ENCODE measurements at places on chromosomes 6 and 20.

- DNase-seq, result no peak
These were observed 61.6 kb downstream of the PLCB4 start for GRCh38 chr20:9130521-9130920.

DNA sequence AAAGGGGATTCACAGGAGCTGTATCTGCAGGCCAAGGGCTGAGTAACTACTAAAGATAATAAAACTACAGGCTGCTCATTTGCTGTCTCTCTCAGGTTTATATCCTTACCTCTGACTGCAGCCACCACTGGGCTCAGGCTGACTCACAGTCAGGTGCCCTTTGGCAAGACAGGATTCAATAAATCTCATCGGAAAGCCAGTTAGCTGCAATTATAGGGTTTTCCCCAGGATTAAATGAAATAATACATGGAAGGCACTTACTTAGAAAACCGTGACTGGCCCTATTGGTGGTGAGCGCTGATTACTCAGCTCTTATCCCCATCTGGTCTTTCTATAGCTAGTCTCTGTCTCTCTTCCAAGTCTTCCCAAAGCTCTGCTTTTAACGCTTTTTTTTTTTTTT, 26.4 kb downstream of the RMND1 start:
- no peak for DNase-seq

DNA sequence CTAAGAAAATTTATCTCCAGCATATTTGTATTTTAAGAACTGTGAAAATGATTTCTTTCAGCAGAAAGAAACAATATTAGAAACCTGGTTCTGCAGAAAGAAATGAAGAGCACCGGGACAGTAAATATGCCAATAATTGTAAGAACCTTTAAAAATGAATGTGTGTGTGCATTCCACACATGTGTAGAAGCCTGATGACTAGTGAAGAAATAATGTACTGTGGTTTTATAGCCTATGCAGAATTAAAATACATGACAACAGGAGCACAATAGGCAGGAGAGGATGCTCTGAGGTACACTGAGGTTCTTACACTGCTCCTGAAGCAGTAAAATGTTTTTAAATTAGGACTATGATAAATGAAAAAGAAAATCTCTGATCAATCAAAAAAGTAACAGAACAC, 48.9 kb downstream of the SNX14 start:
- DNase-seq, result no peak

DNA sequence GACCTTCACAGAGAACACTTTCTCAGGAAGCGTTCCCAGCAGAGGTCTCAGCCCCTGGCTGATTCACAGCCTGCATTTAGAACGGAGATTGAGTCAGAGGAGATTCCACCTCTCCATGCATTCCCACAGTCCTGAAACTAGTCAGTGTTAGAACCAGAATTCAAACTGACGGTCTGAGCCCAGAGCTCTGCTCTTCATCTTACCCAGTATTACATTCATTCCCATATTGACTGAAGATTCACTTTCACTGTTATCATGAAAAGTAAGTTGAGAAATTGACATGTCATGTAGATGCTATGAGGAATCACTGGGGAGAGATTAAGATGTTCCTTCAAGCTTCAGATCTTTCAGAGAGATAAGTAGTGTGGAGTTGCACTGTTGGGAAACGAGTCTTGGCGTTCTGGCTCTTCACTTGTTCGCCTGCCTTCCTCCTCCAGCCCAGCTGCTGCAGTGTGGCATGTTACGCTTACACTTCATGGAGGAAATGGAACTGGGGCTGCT, 28.3 kb downstream of the MAS1 start:
- DNase-seq, result no peak

DNA sequence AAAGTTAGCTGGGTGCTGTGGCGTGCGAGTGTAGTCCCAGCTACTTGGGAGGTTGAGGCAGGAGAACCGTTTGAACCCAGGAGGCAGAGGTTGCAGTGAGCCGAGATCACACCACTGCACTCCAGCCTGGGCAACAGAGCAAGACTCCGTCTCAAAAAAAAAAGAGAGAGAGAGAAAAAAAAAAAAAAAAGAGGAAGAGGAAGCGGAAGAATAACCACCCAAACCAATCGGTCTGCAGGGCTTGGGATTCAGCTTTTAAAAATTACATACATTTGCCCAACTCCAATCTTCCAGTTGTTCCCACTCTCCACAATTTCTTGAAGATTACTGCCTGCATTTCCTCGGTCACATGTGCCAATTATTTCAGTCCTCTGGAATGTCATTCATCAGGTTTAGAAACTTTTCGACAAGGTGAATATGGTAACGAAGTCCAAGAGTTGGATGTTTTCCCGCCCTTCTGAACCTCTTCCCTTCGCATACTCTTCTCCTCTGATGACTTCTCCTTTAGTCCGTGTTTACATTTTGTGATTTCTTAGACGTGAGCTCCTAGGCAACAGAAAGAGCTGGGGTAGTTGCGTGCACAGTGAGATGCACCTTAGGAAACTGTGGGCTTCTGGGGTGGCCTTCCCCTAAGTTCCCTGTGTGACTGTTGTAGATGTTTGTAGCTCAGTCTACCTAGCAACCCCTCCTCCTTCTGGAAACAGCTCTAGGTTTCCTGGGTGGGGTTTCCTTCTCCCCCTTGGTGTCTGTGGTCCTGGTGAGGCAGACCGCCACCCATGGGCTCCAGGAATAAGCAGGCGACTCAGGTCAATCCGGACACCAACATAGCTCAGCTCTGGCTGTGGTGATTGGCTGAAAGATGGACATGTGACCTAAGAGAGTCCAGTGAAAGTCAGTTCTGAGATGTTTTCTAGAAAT, 63.0 kb upstream of the NCOA3 start:
- peak; percentile 25 for DNase-seq

- no peak for DNase-seq
These were observed 5.0 kb upstream of the TRAF3IP2 start for GRCh38 chr6:111610548-111611172.

DNA sequence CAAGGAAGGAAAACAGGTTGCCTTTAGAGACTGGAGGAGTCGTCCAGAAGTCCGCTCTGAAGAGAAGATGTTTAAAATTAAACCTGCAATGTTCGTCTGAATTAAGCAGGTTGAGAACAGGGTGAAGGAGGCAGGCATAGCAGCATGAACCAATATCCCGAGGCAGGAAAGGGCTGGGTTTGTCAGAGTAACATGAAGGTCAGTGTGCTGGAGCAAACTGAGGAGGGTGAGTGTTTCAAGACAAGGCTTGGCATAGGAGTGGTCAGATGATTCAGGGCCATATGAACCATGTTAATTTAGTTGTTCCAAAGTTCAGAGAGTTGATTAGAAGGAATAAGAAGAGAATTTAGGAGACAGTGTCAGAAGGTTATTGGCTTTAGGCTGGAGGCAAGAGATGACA, 93.3 kb downstream of the UTRN start:
- no peak for DNase-seq

- peak; percentile 73 for DNase-seq
These were observed 646 bp upstream of the CPNE5 start for GRCh38 chr6:36839749-36840431.

- no peak for DNase-seq
These were observed 33.2 kb downstream of the SYNDIG1 start for GRCh38 chr20:24502661-24503060.

DNA sequence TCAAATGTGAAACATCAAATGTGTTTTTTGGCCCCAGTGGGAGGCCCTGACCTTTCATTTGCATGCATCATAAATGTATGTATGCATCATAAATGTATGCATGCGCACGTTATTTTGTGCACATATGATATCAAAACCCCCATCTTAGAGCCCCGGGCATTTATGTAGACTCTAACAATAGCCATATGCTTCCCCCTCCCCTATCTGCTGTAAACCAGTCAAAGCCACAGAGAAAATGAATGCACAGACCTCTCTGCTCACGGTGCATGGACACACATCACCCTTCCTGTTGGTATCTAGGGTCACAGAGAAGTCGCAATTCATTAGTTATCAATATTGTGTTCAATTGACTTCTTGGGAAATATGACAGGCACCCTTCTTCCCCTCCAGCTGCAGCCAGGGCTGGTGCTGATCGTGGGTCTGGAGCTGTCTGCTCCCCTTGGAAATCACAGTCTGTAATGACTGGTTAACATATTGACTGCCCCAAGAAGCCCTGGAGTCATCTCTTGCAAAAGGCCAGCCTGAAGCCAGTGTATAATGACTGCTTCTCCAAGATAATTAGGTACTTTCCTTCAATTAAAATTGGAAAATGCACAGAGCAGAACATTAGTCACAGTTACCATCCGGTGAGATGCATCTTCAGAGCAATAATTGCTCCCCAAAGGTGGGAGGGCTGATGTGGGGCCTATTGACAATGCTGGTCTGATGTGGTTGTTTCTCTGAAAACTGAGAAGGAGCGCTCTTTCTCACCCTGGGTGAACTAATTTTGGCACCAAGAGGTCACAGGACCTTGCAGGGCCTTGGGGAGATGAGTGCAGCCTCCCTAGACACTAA, 532.2 kb downstream of the CDH26 start:
- no peak for DNase-seq

GRCh38 chr6:11802886-11803590, 24.4 kb upstream of the ADTRP start:
- DNase-seq, result no peak

DNA sequence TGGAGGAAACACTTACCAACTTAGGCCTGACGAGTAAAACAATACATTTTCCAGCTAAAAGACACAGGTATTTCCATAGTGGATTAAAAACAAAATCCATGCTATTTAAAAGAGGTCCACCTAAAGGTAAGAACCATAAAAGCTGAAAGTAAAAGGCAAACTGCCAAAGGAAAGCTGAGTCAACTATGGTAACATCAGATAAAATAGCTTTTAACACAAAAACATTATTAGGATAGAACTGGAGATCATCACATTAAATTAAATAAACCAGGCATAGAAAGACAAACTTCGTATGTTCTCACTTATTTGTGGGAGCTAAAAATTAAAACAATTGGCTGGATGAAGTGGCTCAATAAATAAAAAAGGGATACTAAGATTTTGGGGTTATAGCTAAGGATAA, 166.8 kb upstream of the SLC22A16 start:
- DNase-seq, result no peak

GRCh38 chr6:36904114-36904513, 18.4 kb downstream of the C6orf89 start:
- DNase-seq, result no peak

- DNase-seq, result no peak
These were observed 88.0 kb downstream of the INSM1 start for GRCh38 chr20:20455926-20456325.

- no peak for DNase-seq
These were observed 11.7 kb upstream of the HCK start for GRCh38 chr20:32040142-32040953.

GRCh38 chr6:132929141-132929540, 114.8 kb downstream of the RPS12 start:
- no peak for DNase-seq

GRCh38 chr6:144690133-144690532, 405.0 kb downstream of the UTRN start:
- no peak for DNase-seq

DNA sequence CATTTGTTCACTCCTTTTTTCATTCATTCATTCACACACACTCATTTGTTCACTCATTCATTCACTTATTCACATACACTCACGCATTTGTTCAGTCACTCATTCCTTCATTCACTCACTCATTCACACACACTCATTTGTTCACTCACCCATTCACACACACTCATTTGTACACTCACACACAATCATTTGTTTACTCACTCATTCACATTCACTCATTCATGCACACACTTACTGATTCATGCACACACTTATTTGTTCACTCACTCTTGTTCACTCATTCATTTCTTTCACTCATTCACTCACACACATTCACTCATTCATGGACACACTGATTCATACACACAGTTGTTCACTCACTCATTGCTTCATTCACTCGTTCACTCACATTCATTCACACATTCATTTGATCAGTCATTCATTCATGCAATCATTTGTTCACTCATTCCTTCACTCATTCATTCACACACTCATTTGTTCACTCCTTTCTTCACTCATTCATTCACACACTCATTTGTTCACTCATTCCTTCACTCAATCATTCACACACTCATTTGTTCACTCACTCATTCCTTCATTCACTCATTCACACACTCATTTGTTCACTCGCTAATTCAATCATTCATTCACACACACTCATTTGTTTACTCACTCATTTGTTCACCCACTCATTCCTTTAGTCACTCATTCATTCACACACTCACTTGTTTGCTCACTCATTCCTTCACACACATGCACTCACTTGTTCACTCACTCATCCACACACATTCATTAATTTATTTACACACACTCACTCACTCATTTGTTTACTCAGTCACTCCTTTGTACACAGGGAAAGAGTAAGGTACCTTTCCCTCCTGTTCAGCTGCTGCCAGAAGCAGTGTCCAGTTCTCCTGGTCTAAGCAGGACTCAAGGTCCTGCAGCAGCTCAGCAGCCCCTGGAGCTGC, 50.7 kb upstream of the BHLHE23 start:
- no peak for DNase-seq

GRCh38 chr6:29925321-29925720, 17.0 kb upstream of the HLA-A start:
- no peak for DNase-seq

DNA sequence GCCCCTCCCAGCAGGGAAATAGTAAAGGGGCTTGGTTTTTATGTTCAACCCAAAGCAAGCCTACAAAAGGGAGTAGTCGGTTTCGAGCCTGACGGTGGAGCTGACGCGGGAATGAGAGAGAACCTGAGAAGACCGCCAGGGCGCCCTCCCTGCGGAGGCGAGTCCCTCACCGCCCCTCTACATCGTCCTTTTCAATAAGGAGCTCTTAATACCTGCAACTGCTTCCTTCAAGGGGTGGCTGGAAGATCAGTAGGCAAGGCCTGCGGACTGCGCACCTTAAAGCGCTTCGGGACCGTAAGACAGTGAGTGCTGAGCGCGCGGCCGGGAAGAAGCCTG, 709 bp upstream of the ZNF76 start:
- peak; percentile 69 for DNase-seq

DNA sequence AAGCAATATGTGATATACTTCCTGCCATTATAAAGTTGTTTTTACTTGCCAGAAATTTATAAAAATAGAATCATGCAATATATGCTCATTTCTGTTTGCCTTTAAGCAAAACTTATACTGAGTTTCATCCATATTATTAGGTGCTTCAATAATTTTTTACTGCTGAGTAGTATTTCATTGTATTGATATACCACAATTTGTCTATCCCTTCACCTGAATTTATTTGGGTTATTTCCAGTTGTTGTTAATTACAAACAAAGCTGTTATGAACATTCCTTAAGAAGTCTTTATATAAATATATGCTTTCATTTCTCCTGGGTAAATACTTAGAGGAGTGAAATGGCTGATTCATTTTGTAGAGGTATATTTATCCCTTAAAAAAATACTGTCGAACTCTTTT, 864.1 kb downstream of the HACE1 start:
- no peak for DNase-seq
